ENCODE measurements at places on chromosomes 16 and 17. TPM values are rescaled to one million over a fixed set of nuclear protein-coding genes. Genes with fewer than 3 reads are reported as not detected.

DNA sequence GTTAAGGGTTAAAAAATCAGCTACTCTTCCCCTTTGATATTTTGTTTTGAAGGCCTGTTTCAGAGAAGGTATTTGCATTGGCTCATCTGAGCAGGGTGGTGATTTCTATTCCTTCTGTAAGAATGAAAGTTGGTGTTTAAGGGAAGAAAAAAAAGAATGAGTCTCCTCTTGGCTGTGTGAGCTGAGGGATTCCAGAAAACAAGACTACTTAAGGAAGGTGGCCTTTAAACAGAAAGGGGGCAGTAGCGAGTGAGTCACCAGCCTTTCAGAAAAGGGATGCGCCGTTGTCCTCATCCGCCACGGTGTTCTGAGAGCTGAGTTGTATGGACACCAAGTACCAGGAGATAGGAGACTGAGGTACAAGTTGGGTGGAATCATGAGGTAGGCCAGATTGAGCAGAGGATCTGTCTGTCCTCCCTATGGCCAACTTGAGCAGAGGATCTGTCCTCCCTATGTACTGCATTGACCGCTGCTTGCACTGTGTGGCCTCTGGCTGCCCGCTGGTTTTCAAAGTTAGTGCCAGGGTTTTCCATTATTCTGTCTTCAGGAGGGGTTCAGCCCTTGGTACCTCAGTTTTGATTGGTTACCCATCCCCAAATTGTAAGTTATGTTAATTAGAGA, 8.2 kb downstream of the PRKCA start:
- peak; percentile 44 for DNase-seq
- H3K4me3 ChIP-seq: no peak overlapping the region
- H3K27me3 ChIP-seq: no peaks in the 10 kb centered on the region
- H3K36me3 ChIP-seq: peaks cover 12% of the 10 kb centered on the region
- H3K4me1 ChIP-seq: peaks cover 35% of the 10 kb centered on the region

DNA sequence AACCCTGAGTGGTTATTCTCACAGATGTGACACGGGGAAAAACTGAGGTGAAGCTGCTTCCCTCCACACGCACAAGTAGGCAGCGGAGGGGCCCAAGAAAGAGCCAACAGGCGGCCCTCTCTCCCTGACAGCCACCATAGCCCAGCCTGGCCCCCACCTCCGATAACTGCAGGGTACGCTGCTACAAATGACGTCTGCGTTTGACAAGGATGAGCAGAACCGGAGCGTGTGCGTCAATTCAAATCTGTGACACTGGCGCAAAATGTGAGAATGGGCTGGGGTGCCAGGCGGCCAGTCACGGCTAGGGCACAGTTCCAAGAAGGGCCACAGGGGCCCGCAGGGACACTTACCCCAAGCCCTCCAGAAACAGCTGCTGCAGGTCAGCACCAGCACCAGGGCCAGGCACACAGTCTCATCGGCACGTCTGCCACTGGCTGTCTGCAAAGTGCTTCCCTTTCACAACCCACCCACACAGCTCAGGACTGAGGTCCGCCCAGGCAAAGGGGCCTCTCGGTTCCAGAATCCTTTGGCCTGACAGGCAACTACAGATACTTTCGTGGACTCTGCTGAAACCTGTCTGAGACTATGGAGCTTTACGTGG, 14.4 kb downstream of the AXIN1 start:
- H3K27ac ChIP-seq: no peak overlapping the region
- H3K4me3 ChIP-seq: no peak overlapping the region
- peaks cover 20% of the 10 kb centered on the region for H3K36me3 ChIP-seq
- peaks cover 11% of the 10 kb centered on the region for H3K4me1 ChIP-seq
- DNase-seq: no peak
- no peaks in the 10 kb centered on the region for H3K27me3 ChIP-seq

DNA sequence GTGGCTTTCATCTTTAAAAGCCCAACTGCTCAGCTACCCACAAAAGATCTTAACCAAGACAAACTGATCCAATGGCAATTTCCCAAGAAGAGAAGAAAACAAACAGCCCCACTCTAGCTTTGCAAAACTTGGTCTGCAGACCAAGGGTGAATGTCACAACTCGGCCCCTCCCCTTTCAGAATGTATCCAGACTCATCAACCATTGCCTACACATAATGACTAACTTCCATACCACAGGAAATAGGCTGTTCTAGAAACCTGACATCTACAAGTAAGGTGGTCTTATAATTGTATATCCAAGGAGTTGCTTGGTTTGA, 16.0 kb downstream of the DCUN1D3 start:
- H3K4me3 ChIP-seq: no peak overlapping the region
- peak overlapping the region; percentile 24 for H3K27ac ChIP-seq
- no peaks in the 10 kb centered on the region for H3K27me3 ChIP-seq
- peaks cover 23% of the 10 kb centered on the region for H3K4me1 ChIP-seq
- no peak for DNase-seq

DNA sequence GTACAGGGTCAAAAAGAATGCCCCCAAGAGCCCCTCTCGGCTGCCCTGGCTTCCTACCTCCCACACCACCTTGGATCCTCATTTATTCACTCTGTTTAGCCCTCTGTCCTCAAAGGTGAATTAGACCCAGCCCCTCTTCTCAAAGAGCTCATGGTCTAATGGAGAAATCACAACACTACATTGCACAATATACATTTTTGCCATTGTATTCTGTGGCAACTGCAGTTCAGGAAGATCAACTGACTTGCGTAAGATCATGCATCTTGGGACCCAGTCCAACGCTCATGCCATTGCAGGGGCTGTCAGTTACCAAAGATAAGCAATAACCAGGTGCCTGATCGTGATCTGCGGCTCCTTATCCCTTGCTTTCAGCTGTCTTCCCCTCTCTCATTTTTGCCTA, 1.4 kb downstream of the KRT38 start:
- no peaks in the 10 kb centered on the region for H3K36me3 ChIP-seq
- no peak overlapping the region for H3K4me3 ChIP-seq
- no peak overlapping the region for H3K27ac ChIP-seq
- peaks cover 6% of the 10 kb centered on the region for H3K27me3 ChIP-seq
- no peak for DNase-seq

GRCh38 chr17:82909322-82909904, 69.6 kb upstream of the ZNF750 start:
- H3K4me1 ChIP-seq: no peaks in the 10 kb centered on the region
- peaks cover 28% of the 10 kb centered on the region for H3K36me3 ChIP-seq
- H3K27ac ChIP-seq: peak overlapping the region; percentile 74
- H3K27me3 ChIP-seq: no peaks in the 10 kb centered on the region

DNA sequence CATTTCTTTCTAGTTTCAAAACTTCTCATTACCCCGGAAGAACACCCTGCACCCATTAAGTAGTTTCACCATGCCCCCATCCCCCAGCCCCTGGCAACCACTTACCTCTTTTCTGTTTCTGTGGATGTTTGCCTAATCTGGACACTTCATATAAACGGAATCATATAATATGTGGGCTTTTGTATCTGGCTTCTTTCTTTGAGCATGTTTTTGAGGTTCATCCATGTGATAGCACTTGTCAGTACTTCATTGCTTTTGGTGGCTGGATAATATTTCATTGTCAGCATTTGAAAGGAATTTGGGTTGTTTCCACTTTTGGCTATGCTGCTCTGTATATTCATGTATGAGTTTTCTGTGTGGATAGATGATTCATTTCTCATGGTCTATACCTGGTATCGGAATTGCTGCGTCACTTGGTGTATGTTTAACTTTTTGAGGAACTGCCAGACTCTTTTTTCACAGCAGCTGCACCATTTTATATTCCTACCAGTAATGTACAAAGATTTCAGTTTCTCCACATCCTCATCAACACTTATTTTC, 30.0 kb upstream of the SLC5A10 start:
- H3K27me3 ChIP-seq: no peaks in the 10 kb centered on the region
- H3K4me3 ChIP-seq: no peak overlapping the region
- no peak for DNase-seq
- H3K4me1 ChIP-seq: peaks cover 10% of the 10 kb centered on the region
- peaks cover 28% of the 10 kb centered on the region for H3K36me3 ChIP-seq

GRCh38 chr17:58583486-58583885, 69.0 kb upstream of the MTMR4 start:
- DNase-seq: no peak
- no peaks in the 10 kb centered on the region for H3K36me3 ChIP-seq
- peaks cover 4% of the 10 kb centered on the region for H3K4me1 ChIP-seq
- no peaks in the 10 kb centered on the region for H3K27me3 ChIP-seq
- no peak overlapping the region for H3K27ac ChIP-seq
- no peak overlapping the region for H3K4me3 ChIP-seq

GRCh38 chr16:21598701-21599121, 666 bp upstream of the METTL9 start:
- H3K27me3 ChIP-seq: peaks cover 8% of the 10 kb centered on the region
- peak; percentile 24 for DNase-seq
- H3K36me3 ChIP-seq: no peaks in the 10 kb centered on the region
- H3K4me3 ChIP-seq: peak overlapping the region; percentile 84

GRCh38 chr16:7132465-7132864, 200.2 kb upstream of the RBFOX1 start:
- H3K36me3 ChIP-seq: peaks cover 71% of the 10 kb centered on the region
- no peak overlapping the region for H3K4me3 ChIP-seq
- H3K27ac ChIP-seq: no peak overlapping the region
- peaks cover 14% of the 10 kb centered on the region for H3K27me3 ChIP-seq
- H3K4me1 ChIP-seq: no peaks in the 10 kb centered on the region

- no peaks in the 10 kb centered on the region for H3K4me1 ChIP-seq
- no peaks in the 10 kb centered on the region for H3K36me3 ChIP-seq
- no peak overlapping the region for H3K27ac ChIP-seq
- no peaks in the 10 kb centered on the region for H3K27me3 ChIP-seq
These were observed 60.9 kb downstream of the MRTFB start for GRCh38 chr16:14131774-14132695.

GRCh38 chr17:66415366-66416206, 113.2 kb downstream of the PRKCA start:
- no peak overlapping the region for H3K4me3 ChIP-seq
- no peak overlapping the region for H3K27ac ChIP-seq
- no peak for DNase-seq
- H3K27me3 ChIP-seq: no peaks in the 10 kb centered on the region
- H3K4me1 ChIP-seq: peaks cover 14% of the 10 kb centered on the region
- H3K36me3 ChIP-seq: no peaks in the 10 kb centered on the region

- H3K27ac ChIP-seq: no peak overlapping the region
- peaks cover 38% of the 10 kb centered on the region for H3K36me3 ChIP-seq
- H3K4me3 ChIP-seq: no peak overlapping the region
- no peak for DNase-seq
These were observed 271.8 kb upstream of the AXIN2 start for GRCh38 chr17:65833214-65833613.

DNA sequence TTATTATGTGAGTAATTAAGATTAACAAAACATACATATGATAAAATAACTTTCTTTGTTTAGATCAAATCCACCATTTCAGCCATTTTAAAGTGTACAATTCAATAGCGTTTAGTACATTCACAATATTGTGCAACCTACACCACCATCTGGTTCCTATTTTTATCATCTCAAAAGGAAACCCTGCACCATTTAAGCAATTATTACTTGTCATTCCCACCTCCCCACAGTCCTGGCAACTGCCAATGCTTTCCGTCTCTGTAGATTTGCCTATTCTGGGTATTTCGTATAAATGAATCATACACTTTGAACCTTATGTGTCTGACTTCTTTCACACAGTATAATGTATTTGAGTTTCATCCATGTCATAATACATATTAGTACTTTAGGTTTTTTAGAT, 162.5 kb upstream of the CNTNAP4 start:
- no peak overlapping the region for H3K4me3 ChIP-seq
- no peaks in the 10 kb centered on the region for H3K4me1 ChIP-seq
- H3K27me3 ChIP-seq: peaks cover 3% of the 10 kb centered on the region
- no peak for DNase-seq

DNA sequence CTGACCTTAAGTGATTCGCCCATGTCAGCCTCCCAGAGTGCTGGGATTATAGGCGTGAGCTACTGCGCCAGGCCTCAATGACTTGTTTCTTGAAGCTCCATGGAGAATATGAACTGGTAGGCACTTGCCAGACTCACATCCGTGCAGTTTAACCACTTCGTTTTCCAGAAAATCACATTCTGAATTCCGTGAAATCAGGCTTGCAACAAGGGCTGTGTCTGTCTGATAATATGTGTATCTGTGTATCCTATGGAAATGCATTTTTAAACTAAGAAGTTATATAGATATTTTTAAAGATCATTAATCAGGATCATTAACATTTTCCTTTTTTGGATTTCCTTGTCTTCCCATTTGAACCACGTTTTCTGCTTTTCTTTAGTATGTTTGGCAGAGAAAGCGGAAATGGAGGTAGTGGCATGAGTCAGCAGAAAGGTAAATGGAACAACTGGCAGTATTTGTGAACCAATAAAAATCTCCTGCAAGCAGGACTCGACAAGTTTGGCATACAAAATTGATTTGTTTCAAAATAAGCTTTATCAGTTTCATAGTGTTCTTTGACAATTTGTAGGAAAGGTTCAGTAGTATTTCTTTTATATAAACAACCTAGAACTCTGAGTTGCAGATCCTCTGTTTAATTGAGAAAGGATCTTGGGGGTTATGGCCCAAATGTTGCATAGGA, 33.0 kb downstream of the USP10 start:
- H3K4me1 ChIP-seq: peaks cover 91% of the 10 kb centered on the region
- H3K36me3 ChIP-seq: no peaks in the 10 kb centered on the region
- H3K27me3 ChIP-seq: no peaks in the 10 kb centered on the region
- DNase-seq: no peak
- H3K27ac ChIP-seq: peak overlapping the region; percentile 80
- H3K4me3 ChIP-seq: no peak overlapping the region

The CCL1 gene
- not detected for total RNA-seq

The SPATA32 gene
- total RNA-seq: 0.15 TPM

The C1QTNF8 gene
- 0.13 TPM for total RNA-seq

The PYDC1 gene
- 9.5 TPM for total RNA-seq

The CHTF8 gene
- total RNA-seq: 115 TPM

The KCNH6 gene
- 2.3 TPM for total RNA-seq

The MEFV gene
- total RNA-seq: 0.21 TPM
